ENCODE measurements at places on chromosomes 5 and 9.

DNA sequence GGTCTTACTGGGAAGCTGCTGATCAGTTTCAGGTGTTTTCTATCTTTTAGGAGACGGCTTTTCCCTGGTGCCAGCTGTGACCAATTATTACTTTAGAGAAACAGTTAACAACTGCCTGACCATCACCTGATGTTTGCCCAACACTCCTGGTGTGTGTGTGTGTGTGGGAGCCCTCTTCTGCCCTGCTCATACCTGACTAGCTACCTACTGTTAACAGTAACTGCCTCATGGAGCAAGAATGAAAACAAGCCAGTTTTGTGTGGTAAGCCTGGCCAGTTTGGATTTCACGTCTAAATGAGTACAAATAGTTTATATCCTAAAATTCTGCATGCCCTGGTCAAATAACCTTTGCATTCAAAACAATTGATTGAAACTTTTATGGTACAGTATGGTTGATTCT, 46.1 kb upstream of the RIOK2 start:
- DNase-seq, result no peak

DNA sequence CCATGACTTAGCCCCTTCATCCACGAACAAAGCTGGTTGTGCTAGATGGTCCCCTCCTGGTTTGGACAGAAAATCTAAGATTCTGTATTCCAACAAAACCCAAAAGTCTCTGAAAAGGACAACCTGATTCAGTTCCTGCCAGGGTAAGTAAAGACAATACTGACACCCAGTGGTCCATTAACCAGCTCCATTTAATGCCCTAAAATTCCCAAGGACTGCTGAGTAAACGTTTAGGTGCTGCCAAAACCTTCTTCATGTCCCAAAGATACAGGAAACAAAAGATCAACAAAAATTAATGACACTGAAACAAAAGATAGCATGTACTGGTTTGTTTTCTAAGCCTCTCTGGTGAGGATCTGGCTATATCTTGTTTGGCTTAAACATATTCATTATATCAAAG, 25.3 kb upstream of the PPP1R2B start:
- DNase-seq, result no peak

- DNase-seq, result no peak
Observed at GRCh38 chr9:93592643-93593021, 16.2 kb downstream of the PHF2 start.

GRCh38 chr5:60382716-60383115, 317.2 kb downstream of the DEPDC1B start:
- no peak for DNase-seq

- no peak for DNase-seq
Observed at GRCh38 chr9:26565118-26565517, 327.5 kb downstream of the CAAP1 start.

- DNase-seq, result no peak
Observed at GRCh38 chr9:600006-600405, 241.5 kb upstream of the DMRT1 start.

GRCh38 chr9:104970271-104970987, 42.5 kb upstream of the ABCA1 start:
- no peak for DNase-seq

- DNase-seq, result no peak
Observed at GRCh38 chr5:52910071-52910470, 79.1 kb upstream of the ITGA2 start.

DNA sequence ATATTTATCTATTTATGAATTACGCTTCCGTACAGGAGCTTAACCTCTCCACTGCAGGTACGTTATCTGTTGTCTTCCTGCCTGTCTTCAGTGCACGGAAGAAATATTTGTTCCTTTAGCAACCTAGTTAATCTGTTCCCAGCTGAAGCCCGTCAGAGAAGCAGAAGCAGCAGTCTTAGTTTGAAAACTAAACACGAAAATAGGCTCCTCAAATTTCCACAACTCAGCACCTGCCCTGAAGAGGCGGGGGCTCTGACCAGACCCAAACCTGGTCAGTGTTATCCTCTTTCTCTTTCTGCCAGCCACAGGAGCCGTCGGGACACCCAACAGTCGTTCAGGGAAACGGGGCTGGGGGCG, 462 bp downstream of the NUDCD2 start:
- DNase-seq, result no peak

- DNase-seq, result no peak
Observed at GRCh38 chr9:75850459-75851200, 39.8 kb upstream of the PCSK5 start.

DNA sequence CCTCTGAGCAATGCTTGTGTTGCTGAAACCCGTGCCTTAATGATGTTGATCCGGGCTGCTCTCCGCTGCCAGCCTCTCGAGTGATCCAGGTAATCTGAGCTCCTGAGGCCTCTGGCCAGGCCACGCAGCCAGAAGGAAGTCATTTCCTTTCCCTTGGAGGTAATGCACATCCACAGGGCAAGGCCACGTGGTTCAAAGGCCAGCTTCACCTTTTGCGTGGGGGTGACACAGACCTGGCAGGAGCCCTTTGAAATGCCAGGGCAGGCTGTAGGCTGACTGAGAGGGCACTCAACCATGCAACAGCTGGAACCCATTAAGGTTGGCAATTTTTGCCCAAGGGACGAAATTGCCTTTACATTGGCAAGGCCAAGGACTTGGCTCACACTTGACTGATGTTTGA, 80.4 kb downstream of the LIX1 start:
- DNase-seq, result no peak

- no peak for DNase-seq
Observed at GRCh38 chr5:119361594-119362125, 5.8 kb downstream of the TNFAIP8 start.

GRCh38 chr5:101425339-101425859, 522.3 kb upstream of the ST8SIA4 start:
- DNase-seq, result no peak

DNA sequence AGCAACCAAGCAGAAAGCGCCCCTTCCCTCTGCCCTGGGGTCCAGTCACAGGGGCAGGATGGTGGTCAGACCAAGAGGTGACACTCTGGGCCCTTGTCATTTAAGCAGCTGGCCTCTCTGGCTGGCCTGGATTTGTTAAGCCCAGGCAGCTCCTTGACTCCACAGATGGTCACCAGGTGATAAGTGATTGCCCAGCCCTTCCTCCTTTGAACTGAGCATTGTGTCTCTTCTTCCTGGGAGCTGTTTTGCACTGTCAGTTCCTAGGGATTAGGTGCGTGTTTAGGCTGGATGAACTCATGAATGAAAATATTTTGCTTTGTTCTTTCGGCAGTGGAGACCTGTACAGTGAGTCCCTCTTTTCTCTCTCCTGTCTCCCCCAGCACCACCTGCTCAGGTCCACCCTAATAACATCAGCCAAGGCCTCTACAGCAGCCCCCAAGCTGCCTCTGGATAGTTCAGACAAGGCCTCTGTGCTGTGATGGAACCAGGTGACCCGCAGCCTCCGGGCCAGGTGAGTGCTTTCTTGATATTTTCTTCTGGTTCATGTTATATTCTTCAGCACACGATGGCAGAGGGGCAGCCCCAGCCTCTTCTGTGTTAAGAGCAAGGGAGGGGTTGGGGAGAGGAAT, 139.7 kb upstream of the PITX1 start:
- no peak for DNase-seq

DNA sequence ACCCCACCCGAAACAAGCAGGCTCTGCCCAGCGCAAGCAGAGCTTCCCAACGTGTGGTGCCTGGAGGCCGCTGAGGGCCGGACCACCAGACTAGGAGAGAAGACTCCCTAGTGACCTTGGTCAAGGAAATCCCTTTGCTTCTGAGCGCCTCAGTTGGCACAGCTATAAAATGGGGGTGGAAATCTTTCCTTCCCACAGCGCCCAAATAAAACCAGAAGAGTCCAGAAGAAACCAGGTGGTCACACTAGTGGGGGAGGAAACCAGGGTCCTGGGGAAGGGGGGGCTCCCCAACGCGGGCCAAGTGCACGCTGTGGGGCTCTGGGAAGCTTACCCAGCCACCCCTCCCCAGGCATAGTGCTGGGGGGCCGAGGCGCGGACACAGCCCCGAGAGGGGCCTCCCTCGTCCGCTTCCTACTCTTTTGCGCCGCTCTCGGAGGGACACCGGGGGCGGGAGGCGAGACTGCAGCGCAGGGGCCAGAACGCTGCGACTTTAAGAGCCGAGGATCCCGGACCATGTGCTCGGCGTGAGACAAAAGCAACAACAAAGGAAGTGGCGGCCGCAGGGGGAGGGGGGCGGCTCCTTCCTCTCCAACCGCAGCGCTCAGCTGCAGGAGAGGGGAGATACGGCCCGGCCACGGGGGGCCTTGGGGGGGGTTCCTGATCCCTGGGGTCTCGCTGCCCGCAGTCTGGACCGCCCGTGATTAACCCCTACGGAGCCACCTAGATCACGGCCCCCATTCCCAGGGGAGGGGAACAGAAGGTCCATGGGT, 885 bp downstream of the RNF44 start:
- DNase-seq, result peak; percentile 93

GRCh38 chr5:107652839-107653607, 17.7 kb downstream of the EFNA5 start:
- no peak for DNase-seq

Measured in activated naive CD4-positive, alpha-beta T cell treated with anti-CD3 and anti-CD28 coated beads, Interleukin-2, amount 10 ng/mL, durations not matched to agents 7 days and 5 days (primary cell).